Stimulated activated CD4-positive, alpha-beta T cell treated with anti-CD3 and anti-CD28 coated beads, Interleukin-15, amount 100 ng/mL, for 24 hours (primary cell): ENCODE measurements at places on chromosomes 7 and 10.

DNA sequence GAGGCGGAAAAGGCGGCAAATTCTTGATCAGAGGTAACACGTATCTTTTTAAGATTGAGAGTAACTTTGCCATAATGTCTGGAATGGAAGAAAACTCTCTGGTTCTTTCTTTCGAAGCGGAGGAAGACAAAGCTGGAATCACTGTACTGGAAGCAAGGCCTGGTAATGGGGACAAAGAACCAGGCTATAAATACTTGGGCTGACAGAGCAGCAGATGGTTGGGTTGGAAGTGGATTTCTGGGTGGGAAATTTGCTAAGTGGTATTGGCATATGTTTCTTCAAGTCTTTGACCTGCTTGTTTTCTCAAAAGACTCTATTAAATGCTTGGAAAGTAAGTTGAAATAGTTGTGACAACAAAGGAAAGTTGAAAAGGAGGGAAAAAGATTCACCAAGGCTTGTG, 87.3 kb upstream of the SFMBT2 start:
- no peak for DNase-seq

DNA sequence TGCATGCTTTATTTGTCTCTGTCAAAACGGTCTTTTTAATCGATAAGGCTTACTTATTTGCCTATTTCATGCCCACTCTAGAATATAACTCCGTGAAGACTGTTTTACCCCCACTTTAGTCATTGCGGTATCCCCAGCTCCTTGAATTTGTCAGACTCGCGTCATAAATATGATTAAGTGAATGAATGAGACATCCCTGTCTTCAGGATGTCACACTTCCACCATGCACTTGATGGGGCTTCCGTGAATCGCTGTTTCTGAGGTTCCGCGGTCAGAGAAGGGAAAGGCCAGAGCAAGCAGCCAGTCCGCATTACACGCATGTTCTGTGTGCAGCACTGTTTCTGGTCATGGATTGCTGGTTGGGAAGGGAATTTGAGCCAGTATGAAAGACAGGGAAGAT, 138.8 kb downstream of the CELF2 start:
- DNase-seq = no peak

- no peak for DNase-seq
Observed at GRCh38 chr7:80624763-80625162, 13.7 kb upstream of the CD36 start.

DNA sequence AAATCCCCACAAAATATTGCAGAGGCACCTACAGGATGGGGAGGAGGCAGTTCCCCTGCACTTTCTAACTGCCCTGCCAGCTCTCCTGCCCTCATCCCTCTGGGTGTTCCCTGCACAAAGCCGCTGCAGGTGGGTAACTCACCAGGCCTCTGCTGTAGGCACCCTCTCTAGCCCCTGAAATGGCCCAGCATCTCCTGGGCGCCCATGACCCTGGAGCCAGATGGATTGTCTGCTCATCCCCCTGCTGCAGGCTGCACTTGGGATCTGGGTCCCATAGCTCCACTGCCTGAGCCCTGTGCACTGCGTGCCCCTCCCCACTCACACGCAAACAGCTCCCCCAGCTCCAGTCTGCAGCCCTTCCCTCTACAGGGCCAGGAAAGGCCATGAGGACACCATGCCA, 130.9 kb downstream of the C10orf105 start:
- no peak for DNase-seq

DNA sequence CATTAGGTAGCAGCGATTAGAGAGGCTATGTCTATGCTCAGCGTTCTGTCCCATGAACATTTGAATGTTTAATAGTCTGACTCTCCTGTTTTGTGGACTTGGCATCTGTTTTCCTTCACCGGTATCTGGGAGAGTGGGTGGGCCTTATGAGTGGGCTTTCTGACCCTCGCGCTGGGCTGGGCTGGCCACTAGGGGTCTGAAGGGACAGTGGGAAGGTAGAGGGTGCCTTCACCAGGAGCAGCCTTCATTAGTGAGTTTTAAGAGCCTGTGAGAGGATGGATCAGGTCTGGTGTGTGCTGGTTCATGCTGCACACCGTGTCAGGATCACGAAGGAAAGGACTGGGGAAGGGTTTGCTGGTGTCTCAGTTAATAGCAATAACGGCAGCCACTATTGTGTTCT, 33.4 kb downstream of the DCLRE1A start:
- peak; percentile 5 for DNase-seq
